ENCODE measurements at places on chromosomes 7 and 10.
A peak's percentile ranks its signal among the peaks of the same experiment; 100 is the strongest.

DNA sequence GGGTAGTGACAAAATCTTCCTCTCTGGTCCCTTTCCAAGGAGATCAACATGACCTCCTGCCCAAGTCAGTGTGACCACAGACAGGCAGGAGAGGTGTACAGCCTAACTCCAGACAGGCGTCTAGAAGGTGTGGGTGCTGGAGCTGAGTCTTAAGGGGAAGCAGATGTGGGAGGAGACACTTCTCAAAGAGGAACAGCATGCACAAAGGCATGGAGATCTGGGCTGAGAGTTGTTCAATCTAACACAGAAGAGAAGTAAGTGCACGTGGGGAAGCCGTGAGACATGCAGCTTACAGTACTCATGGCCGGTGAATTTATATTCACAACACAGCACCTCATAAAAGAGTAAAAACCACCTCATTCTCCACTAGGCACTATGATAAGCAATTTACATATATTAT is 23.8 kb upstream of the GSDME start:
- ATAC-seq = no peak

GRCh38 chr7:158291998-158292397 is 295.6 kb downstream of the PTPRN2 start:
- ATAC-seq = no peak

GRCh38 chr7:105387508-105388355 is 989 bp downstream of the SRPK2 start:
- ATAC-seq = peak; percentile 44

DNA sequence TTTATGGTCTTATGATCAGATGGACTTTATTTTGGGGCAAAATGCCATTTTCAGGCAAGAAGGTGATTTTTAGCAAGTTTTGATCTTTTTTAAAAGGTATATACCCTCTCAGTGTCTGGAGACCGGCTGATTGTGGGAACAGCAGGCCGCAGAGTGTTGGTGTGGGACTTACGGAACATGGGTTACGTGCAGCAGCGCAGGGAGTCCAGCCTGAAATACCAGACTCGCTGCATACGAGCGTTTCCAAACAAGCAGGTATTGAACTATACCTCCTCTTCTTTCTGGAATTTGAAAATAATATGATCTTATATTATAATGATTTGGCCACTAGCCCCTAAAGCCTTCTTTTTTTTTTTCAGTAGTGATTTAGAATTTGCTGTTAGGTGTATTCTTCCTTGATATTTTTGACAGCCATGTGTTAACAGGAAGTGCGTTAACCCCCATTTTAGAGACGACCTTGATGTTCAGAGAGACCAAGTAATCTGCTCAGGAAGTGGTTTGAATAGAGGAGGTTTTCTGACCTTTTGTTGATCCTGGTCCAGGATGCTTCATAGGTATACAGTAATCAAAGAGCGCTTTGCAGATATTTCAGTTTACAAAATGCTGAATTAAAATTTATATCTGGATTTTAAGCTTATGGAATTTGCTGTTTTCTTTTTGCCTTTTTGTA is 6.2 kb downstream of the BUB3 start:
- ATAC-seq = no peak

- peak; percentile 93 for ATAC-seq
Observed at GRCh38 chr7:121313220-121313792, 15.5 kb upstream of the WNT16 start.

GRCh38 chr7:82428186-82428961 is 15.2 kb downstream of the CACNA2D1 start:
- no peak for ATAC-seq

- no peak for ATAC-seq
Observed at GRCh38 chr7:139566075-139566474, 42.6 kb downstream of the CLEC2L start.

- ATAC-seq = no peak
Observed at GRCh38 chr10:112728997-112729396, 221.1 kb upstream of the TCF7L2 start.

Measured in esophagus mucosa (tissue), 1 donor.